Activated T-cell treated with anti-CD3 and anti-CD28 coated beads for 1 hour (primary cell): ENCODE measurements at places on chromosomes 1 and 21.

- DNase-seq: no peak
These were observed 25.7 kb downstream of the CRYAA start for GRCh38 chr21:43194303-43195120.

DNA sequence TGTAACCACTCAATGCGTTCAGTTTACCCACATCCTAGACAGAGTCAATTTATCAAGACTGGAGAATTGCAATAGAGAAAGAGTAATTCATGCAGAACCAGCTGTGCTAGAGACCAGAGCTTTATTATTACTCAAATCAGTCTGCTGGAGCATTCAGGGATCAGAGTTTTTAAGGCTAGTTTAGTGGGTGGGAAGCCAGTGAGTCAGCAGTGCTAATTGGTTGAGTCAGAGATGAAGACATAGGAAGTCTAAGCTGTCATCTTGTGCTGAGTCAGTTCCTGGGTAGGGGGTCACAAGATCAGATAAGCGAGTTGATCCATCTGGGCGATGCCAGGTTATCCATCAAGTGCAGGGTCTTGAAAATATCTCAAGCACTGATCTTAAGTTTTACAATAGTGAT, 499.6 kb downstream of the MRPL39 start:
- DNase-seq: no peak

- DNase-seq: no peak
These were observed 391.0 kb downstream of the OMA1 start for GRCh38 chr1:58155418-58156123.

DNA sequence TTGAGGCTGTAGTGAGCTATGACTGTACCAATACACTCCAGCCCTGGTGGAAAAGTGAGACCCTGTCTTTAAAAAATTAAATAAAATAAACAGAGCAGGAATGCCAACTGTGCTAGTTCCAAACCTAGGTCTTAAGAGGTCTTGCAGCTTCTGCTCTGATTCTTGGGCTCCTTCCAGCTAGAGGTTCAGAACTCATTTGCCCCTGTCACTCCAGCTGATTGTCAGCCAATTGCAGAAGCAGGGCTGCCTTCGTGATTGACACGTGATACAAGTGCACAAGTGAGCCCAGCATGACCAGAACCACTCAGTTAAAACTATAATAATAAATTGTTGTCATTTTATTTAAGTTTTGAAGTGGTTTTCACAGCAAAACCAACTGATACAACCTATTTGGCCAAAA, 298.4 kb downstream of the USP25 start:
- no peak for DNase-seq

DNA sequence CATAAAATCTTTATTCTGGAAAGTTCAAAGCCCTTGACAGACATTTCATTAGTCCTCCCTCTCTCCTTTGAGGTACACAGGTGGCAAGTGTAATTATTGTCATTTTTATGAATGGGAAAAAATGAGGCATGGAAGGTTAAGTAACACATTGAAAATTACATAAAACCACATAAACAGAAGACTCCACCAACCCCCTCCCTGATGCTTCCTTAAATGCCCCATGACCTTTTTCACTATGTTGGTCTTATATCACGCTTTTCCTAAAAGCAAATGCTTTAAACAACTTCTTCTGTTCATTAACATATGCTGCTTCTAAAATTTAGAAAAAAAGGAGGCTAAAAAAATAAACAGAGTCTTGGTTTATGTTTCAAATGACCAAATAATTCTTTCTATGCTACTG, 648.4 kb downstream of the PTPRC start:
- no peak for DNase-seq

GRCh38 chr1:59215766-59216291, 81.1 kb upstream of the FGGY start:
- no peak for DNase-seq

- no peak for DNase-seq
These were observed 20.3 kb downstream of the MECR start for GRCh38 chr1:29210278-29211085.

DNA sequence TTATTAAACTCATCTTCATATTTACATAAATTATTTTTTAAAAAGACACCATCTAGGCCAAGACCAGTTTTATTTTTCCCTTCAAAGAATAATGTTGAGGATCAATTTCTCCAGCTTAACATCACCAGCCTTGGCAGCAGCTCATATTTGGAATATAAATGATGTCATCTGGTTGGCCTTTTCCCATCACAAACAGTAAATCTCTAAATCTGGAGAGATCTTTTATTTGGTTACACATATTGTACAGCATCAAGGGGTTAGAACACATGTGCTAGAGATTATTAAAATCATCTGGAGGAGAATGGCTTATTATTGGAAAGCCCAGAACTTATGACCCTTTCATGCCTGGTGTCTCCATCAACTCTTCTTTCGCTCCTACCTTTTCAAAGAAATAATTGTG, 508.8 kb downstream of the PLPP3 start:
- no peak for DNase-seq
